GM10248 (cell line): ENCODE measurements at places on chromosomes 16 and 17.

- no peak for DNase-seq
Observed at GRCh38 chr16:84355149-84355548, 13.2 kb upstream of the ATP2C2 start.

DNA sequence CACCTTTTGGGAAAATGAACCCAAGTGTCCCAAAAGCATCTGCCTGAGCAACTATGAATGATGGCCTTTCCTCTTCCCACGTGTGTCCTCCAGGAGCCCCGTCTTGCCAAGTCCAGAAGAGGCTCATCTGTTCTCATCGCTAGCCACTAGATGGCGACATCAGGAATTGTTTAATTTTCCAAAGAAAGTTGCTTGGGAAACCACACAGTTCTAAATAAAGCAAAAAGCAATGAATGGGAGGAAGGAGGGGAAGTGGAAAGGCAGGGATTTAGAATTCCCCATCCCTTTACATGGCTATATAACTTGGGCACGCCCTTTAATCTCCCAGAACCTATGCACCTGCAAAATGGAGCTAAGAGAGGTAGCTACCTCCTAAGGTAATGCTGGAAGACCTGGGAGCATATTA is 9.0 kb upstream of the CDH5 start:
- peak; percentile 71 for DNase-seq

DNA sequence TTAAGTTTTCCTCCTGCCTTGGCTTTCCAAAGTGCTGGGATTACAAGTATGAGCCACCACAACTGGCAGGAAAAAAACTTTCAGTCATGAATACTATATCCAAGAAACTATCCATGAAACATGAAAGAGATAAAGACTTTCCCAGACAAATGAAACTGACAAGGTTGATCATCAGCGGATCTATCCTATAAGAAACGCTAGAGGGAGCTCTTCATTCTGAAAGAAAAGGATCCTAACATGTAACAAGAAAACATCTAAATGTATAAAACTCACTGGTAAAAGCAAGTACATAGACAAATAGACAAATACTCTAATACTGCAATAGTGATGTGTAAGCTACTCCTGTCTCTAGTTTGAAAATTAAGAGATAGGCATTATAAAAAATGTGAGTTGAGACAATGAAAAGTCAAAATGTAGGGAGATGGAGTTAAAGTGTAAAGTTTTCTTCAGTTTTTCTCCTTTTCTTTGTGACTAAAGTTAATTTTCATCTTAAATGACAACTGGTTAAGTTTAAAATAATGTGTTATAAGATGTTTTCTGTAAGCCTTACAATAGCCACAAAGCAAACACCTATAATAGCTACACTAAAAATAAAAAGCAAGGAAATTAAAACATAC is 79.6 kb upstream of the TEKT1 start:
- DNase-seq: peak; percentile 41

DNA sequence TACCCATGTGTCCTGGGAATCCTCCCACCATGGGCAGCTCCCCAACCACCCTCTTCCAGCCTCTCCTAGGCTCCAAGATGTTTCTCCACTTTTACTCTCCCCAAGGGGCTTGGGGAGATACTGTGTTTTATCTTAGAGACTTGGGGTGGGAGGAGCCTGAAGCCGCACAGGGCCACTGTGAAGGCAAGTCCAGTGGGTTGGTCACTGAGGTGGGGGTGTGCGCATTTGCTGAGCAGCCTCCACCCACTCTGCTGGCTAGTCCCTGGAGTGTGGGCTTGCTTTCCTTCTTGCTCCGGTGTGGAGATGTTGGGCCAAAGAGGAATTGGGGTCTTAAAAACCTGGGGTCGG is 4.1 kb upstream of the CLDN9 start:
- DNase-seq: no peak

DNA sequence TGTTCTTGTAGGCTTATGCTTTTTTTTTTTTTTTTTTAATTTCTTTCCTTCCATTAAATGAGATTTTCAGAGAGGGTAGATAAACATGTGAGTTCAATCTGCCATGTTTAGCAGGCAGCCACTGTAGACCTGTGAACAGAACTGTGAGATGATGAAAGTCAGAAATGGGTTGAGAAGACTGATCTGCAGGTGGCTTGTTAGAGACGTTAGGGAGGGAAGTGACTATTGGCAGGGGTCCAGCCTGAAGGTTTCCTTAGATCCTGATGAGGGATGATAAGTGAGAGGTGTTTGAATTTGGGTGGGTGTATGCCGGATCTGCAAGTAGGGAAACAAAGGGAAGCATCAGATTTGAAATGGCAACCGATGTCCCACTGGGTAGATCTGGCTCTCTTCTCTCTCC is 157.8 kb downstream of the HS3ST3B1 start:
- no peak for DNase-seq

DNA sequence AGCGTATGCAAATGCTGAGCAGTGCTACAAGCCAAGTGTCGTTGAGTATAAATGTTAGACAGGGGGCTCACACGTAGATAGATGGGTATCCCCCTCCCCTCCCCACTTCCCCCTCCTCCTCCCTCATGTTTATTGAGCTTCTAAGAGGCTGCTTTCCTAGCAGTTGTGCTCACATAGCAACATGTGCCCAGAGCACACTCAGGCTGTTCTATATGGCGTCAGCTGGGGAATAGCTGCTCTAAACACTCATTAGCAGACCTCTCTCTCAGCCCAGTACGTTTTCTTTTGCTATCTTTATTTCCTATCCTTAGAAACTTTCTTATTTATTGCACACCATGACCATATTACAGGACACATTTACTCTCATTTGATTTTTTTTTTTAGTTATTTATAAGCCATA is 1.8 kb downstream of the KCNJ2 start:
- DNase-seq: no peak

- no peak for DNase-seq
Observed at GRCh38 chr17:51135956-51136355, 15.3 kb upstream of the SPAG9 start.

DNA sequence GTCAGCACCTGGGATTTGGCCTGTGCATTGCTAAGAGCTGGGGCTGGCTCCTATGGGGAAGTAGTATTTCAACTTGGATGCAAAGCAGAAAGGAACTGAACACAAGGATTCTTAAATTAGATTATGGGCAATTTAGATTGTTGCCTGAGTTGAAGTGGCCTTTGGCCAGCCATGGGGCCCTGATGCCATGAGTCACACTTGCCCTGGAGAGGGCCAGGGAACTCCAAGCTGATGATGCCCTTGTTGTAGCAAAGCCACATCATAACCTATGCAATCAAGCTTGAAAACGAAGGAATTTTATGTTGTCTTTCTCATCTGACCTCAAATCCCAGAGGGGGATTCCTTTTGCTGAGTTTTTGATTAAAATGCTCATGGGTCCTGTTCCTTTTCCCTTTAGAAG is 3.9 kb upstream of the SPATA32 start:
- no peak for DNase-seq

GRCh38 chr16:63925221-63925620 is 1196.6 kb downstream of the CDH11 start:
- DNase-seq: no peak

DNA sequence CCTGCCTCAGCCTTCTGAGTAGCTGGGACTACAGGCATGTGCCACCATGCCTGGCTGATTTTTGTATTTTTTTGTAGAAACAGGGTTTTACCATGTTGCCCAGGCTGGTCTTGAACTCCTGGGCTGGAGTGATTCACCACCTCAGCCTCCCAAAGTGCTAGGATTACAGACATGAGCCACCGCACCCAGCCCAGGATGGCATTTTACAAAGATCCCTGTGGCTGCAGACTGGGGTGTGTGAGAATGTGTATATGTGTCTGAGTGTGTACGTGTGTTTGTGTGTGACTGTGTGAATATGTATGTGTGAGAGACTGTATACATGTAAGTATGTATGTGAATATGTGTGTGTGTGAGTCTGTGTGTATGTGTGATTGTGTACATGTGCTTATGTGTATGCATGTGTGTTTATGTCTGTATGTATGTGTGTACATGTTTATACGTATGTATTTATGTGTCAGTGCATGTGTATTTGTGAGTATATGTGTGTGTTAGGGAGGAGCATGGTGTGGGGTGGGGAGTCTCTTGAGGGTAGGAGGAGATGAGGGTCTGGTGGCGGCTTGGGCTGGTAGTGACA is 17.0 kb downstream of the RPTOR start:
- no peak for DNase-seq

GRCh38 chr17:31926100-31926729 is 10.6 kb upstream of the SUZ12 start:
- no peak for DNase-seq

DNA sequence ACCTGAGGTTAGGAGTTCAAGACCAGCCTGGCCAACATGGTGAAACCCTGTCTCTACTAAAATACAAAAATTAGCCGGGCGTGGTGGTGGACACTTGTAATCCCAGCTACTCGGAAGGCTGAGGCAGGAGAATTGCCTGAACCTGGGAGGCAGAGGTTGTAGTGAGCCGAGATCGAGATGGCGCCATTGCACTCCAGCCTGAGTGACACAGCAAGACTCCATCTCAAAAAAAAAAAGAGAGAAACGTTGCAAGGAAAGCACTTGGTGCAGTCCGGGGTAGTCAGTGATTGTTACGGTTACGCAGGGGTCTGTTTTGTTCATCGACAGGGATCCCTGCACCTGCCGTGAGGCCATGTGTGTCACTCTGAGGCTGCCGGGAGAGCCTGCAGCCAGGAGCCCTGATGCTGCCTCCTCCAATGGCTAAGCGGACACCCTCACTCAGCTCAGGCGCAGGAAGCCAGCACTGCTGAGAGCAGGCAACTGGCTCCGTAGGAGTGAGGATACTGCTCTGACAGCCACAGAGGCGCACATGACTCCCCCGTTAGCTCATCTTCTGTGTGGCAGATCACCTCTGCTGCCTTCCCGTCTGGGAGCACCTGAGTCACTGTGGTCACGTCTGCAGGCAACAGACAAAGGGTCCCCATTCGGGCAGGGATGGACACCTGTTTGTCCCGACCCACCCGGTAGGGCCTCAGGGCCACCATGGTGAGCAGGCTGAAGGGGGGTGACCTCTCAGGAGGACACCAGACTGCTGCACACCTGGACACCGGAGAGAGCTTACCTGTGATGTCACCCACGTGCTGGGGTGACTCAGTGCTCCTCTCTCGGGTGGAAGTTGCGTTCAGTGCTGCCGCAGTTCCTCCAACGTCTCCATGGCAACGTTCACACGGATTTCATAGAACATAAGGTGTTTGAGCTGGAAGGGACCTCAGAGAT is 5.2 kb upstream of the RAB26 start:
- no peak for DNase-seq

GRCh38 chr16:23858542-23858941 is 22.8 kb downstream of the PRKCB start:
- DNase-seq: no peak

DNA sequence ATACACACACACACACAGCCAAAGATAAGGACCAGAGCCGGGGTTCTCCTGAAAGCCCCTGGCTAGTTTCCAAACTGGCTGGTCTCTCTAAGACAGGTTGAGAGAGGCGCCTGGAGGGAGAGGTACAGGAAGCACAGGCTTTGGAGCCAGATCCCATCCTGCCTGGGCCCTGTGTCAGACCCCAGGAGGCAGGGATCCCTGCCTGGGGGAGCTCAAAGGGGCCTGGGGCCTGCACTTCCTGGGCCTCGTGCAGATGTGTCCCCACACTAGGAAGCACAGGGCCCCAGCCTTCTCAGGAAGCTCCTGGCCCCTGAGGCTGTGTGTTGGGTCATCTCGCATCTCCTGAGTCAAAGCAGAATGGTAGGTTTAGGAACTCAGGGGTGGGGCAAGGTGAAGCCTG is 16.0 kb downstream of the SLC5A10 start:
- no peak for DNase-seq

DNA sequence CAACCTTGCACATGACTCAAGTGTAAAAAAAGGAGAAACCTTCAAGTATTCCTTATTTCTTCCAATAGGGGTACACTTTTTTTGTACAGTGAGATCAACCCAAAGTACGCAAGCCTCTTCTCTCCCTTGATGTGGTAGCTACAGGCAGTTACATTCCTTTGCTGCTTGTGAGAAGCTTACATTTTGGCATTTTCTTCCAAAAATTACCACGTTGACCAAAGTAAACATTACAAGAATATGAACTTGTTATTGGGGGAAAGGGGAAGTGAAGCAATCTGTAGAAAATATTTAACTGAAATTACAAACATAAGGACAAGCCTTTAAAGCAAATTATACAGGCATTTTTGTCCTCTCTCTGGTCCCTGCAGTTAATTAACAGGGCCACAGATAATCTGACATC is 97.0 kb upstream of the TOB1 start:
- no peak for DNase-seq

DNA sequence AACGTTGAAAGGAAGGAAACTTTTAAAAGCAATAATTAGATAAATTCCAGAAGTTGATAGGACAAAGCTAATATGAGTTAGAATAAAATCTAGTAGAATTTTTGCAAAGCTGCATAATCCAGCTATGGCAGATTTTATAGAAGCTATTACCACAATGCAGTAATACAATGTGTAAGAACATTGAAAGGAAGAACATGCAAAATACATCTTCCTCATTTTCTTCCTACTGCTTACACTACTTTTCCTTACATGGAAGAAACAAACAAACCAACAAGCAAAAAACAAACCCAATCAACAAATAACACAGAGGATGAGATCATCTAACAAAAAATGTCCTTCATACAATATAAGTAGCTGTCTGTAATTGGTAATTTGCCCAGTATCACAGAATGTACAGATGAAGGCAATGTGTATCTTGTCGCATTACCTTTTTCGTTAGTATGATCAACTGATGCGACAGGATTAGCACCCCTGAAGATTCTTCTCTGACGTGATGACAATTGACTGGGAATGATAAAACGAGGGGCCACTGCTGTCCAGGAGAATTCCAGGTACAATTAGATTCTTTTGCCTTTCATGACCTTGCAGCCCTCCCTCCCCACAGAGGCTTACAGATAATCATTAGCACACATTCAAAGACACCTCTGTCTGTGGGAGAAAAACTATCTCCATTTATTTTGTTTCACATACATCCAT is 21.2 kb upstream of the LRRC37A start:
- no peak for DNase-seq
